Small intestine (tissue), 16 donors: ENCODE measurements at places on chromosomes 5 and 9.

DNA sequence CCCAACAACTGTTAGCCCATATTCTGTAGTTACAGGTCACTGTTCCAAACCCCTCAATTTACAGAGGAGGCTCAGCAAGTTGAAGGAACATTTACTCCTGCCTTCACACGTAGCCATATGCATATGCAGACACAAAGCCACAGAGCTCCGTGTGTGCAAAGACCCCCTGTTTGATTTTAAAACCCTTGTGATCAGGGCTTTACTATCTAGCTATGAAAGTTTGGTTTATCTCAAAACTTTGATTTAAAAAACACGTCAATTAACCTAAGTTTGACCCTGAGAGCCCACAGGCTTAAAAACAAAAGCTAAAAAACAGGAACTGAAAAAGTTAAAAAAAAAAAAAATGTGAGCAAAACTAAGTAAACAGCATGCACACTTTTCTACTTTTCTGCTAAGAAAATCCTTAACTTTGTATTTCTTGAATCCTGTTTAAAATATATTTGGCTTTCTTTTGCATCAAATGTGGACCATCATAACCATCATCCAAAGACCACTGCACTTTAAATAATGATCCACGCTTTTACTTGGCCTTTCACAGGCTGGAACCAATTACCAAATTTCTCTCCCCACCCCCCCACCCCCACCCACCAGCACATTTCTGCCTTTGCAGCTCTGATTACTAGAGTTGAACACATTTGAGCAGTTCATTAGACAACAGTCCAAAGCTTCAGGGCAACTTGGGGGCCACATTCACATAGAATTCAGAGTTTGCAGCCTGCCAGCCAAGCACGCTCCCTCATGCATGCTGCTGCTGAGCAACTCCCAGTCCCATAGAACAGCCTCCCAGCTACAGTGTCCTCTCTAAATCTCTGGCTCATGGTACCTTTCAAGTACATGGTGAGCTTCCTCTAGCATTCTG is 128.8 kb upstream of the MAP3K1 start:
- DNase-seq, result no peak

- no peak for DNase-seq
These were observed 86.8 kb upstream of the OSMR start for GRCh38 chr5:38758774-38759600.

DNA sequence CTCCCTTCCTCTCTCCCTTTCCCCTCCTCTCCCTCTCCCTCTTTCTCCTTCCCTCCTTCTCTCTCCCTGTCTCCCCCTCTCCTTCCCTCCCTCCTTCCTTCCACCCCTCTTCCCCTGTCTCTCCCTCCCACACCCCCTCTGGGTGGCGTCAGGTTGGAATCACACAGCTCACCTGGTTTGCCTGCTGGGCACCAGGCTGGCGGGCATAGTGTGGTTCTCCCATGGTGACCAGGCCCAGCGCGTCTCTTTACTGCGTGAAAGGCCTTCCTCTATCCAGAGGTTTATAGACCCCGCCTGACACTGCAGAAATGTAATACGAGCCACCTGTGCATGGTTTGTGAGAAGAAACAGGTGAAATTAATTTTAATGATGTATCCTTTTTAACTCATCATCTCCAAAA is 76.2 kb downstream of the MRPL36 start:
- no peak for DNase-seq

GRCh38 chr5:150329038-150329437 is 26.3 kb upstream of the ARSI start:
- DNase-seq, result no peak

- DNase-seq, result no peak
These were observed 76.0 kb upstream of the PHYKPL start for GRCh38 chr5:178308541-178309092.

DNA sequence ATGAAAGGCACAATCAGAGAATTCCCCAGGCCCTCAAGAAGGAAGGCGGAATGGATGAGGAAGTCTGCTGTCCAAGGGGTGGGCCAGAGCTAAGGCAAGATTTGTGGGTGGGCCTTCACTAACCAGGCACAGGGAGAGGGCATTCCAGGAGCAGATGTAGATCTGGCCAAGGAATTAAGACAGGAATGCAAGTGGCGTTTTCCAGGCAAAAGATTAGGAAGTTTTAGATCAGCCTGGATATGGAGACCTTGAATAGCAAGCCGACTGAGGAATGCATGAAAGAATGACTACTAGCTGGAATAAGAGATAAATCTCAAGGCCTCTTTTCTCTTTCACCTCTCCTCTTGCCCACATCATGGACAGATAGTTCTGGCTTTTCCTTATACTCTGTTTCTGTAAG is 68.5 kb downstream of the GHR start:
- DNase-seq, result no peak

- peak; percentile 33 for DNase-seq
These were observed 8.7 kb downstream of the STK10 start for GRCh38 chr5:172178991-172179989.

- peak; percentile 89 for DNase-seq
These were observed 206.6 kb upstream of the RFX3 start for GRCh38 chr9:3732077-3733038.

- DNase-seq, result no peak
These were observed 451.6 kb upstream of the CD180 start for GRCh38 chr5:67648201-67648671.

DNA sequence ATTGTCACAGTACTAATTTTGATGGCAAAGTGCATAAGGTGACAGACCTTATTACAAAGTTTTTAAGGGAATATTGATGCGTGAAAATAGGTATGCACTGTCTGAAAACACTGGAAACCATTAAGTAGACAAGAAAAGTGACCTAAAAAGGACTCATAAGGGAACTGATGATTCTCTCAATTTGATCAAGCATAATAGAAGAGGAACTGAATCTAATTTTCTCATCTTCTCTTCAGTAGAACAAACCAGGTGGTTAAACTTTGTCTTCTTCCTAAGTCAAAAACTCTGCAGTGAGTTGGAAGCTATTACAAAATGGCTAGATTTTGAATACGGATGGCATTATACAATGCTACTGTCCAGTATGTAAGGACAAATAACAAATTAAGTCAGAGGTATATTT is 53.4 kb downstream of the RNF145 start:
- DNase-seq, result no peak

DNA sequence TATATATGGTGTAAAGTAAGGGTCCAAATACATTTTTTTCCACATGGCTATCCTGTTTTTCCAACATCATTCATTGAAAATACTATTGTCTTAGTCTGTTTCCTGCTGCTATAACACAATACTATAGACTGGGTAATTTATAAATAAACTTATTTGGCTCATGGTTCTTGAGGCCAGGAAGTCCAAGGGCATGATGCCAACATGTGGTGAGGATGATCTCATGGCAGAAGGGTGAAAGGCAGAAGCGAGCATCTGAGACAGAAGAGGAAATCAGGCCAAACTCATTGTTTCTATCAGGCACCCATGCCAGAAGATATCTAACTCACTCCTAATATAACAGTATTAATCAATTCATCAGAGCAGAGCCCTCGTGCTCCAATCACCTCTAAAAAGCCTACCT is 42.6 kb downstream of the ANKRD55 start:
- no peak for DNase-seq

DNA sequence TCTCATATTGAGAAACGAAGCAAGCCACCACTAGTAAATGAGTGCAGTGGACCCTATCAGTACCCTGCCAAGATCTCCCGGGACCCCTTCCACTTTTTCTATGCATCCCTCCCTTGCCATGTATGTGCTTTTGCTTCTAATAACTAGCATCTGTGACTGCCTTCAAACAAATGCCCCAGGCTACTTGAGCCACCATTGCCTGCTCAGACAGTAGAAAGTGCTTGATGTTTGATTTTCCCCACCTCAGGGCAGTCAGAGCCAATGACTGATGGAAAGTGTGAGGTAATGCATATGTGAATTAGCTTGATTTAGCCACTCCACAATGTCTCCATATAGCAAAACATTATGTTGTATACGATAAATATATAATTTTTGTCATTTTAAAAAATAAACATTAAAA is 797.3 kb upstream of the ACO1 start:
- DNase-seq, result no peak

GRCh38 chr5:42984307-42984706 is 55.8 kb downstream of the ANXA2R start:
- no peak for DNase-seq

- peak; percentile 42 for DNase-seq
These were observed 244.3 kb upstream of the WWC1 start for GRCh38 chr5:168047043-168047668.
